ENCODE measurements at places on chromosomes 2 and 18.
A peak's percentile ranks its signal among the peaks of the same experiment; 100 is the strongest.

DNA sequence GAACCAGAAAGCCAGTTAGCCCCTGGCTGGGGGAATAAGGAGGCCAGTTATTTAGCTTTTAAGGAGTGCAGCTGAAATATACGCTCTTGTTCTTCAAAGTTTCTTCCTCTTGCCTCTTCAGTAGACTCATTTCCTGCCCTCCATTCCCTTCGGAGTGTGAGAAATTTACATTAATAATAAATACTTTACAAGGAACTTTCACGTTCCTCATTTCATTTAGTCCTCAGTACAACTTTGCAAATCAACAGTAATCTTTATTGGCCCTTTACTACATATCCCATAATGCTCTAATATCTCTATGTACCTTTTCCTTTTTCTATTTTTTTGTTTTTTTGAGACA is 15.6 kb downstream of the PLCD4 start:
- no peaks in the 10 kb centered on the region for H3K4me1 ChIP-seq
- no peaks in the 10 kb centered on the region for H3K36me3 ChIP-seq
- H3K4me3 ChIP-seq: no peak overlapping the region

DNA sequence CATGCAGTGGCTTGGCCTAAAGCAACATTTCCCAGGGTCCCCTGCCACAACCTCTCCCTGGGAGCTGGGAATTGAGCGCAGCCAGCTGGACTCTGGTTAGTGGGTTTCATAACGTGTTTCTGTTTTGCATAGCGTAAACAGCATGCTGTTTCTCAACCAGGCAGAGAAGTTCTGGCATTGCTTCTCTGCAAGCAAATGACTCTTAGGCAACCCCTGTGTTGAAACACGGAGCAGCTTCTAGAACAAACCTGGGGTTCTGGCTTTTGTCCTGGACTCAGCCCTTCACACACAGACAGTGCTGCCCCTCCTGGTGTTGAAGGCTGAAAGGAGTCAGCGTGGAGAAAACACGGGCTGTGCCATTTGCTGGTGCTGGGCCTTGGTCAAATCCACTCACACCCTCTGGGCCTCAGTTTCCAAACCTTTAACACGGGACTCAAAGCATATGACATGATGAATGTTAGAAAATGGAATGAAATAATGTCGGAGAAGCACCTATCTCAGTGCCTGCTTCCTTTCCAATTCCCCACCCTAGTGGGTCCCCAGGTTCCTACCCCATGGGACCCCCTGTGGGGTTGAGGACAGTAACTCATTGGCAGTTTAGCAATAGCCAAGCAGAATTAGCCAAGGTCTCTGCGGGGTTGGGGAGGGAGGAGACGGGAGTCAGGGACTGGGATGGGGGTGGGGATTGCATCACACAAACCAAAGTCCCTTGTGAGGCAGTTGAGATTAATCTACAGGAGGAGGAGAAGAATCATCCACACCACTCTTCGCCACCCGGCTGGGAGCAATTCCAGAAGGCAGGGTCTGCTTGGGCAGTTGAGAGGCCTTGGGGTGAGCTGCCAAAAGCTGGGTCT is 30.2 kb upstream of the IL1R2 start:
- H3K27me3 ChIP-seq: peaks cover 13% of the 10 kb centered on the region
- H3K36me3 ChIP-seq: no peaks in the 10 kb centered on the region
- H3K4me3 ChIP-seq: no peak overlapping the region
- H3K27ac ChIP-seq: no peak overlapping the region
- DNase-seq: no peak
- no peaks in the 10 kb centered on the region for H3K4me1 ChIP-seq

DNA sequence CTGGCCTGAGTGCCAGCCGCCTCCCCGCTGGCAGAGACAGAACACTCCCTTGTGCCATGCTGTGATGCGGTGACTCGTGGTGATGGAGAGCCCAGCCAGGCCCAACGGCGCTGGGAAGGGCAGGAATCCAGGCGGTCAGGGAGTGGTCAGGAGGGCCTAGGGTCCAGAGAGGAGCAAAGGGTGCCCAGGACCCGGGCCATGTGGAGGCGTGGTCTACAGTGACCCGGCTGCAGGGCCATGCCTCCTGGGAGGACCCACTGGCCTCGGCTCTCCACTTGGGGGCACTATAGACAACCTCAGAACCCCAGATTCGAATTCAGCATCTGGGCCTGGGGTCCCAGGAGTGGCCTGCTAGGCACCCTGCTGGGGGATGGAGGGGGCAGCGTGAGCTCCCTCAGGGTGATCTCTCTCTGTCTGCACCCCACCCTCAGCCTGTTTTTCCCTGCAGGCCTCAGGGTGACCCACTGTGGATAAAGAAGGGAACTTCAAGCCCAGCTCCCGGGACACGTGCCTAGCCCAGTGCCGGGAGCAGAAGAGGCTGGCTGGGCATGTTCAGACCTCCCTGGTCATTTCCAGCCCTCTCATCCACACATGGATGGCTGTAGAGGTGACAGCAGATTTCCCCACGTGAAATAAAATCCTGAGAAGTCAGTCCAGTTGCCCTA is 13.0 kb downstream of the AMER3 start:
- no peaks in the 10 kb centered on the region for H3K27me3 ChIP-seq
- DNase-seq: peak; percentile 53
- no peak overlapping the region for H3K4me3 ChIP-seq
- H3K27ac ChIP-seq: no peak overlapping the region

DNA sequence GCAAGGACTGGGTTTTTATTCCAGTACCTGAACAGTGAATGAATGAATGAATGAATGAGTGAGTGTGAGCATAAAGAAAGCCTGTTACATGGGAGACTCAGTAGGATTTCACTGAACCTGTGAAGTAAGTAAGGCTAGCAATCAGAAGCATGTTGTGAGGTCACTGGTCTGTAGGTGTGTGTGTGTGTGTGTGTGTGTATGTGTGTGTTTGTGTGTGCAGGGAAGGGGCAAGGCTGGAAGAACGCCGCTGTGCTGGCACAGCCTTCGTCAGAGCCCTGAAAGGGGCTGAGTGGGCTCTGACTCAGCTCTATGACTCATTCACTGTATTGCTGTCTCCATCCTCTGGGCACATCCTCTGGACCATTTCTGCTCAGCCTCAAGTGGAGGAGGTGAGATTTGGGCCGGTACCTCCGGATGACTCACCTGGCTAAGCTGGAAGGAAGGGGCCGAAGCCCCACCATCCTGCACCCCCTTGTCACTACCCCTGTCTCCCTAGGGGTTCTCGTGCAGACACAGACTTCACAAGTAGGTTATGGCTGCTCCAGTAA is 51.4 kb upstream of the MRPL33 start:
- DNase-seq: no peak
- H3K4me3 ChIP-seq: no peak overlapping the region
- H3K36me3 ChIP-seq: no peaks in the 10 kb centered on the region
- no peaks in the 10 kb centered on the region for H3K27me3 ChIP-seq
- H3K4me1 ChIP-seq: peaks cover 15% of the 10 kb centered on the region
- peak overlapping the region; percentile 58 for H3K27ac ChIP-seq
